Pulmonary artery endothelial cell (primary cell): ENCODE measurements at places on chromosomes 6 and 20.

- DNase-seq: no peak
Measured at GRCh38 chr6:149586149-149586548, 20.0 kb downstream of the GINM1 start.

- DNase-seq: no peak
Measured at GRCh38 chr20:42572320-42573016, 617.2 kb downstream of the PTPRT start.

DNA sequence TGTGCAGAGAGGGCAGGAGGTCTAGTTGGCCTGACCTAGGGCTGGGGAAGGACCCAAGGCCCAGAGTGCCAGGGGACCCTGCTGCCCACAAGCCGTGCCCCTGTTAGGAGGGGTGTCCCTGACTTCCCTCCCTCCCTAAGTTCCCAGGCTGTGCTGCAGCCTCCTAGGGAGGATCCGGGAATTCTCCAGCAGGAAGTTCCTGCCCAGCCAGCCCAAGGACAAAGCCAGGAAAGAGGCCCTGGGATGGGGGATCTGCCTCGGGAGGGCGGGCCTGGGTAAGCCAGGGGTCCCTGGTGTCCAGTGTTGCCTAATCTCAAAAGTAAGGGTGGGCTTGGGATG, 9.3 kb upstream of the BAK1 start:
- no peak for DNase-seq

DNA sequence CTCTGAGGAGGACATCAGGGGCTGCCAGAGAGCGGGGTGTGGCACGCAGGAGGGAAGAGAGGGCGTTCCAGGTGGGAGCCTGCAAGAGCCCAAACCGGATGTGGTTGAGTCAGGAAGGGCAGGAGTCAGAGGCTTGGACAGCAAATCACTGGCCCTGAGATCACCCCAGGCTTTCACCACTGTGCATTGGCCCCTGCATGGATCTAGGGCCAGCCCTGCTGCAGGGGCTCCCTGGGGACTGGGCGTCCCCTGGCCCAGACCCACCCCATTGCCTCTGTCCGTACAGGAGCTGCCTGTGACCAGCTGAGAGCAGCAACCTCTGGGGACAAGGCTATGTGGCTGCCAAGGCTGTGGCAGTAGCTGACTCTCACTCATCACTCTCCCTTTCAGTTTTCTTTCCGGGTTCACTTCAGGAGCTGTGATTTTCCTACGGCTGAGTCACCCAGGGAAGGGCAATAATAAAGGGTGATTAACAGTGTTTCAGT, 33.9 kb downstream of the KCNK17 start:
- DNase-seq: no peak

DNA sequence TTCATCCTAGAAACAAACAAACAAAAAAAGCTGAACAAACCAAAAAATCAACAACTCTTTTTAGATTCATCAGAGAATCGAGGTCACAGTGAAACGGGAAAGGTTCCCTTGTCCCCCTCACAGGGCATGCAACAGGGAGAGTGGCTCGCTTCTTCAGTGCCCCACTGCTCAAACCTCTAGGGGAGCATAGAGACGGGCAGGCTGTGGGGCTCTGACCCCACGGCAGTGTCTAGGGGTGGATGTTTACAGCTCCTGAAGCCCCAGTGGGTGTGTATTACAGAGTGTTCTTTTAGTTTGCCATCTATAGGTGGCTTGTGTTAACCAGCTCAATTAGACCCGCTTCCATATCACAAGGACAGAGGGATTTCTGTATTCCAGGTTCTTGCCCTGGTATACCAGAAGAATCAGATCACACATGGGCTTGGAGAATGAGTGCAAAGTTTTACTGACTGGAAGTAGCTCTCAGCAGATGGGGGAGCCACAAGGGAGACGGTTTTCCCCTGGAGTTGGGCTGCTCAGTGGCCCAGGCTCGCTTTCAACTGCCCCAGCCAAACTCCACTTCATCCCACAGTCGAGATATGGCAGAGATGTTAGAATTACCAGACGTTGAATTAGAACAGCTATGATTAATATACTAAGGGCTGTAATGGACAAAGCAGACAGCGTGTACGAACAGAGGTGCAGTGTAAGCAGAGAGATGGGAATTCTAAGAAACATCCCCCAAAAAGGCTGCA, 192.6 kb upstream of the CST7 start:
- DNase-seq: no peak
